ENCODE measurements at places on chromosomes 1 and 21.

- DNase-seq, result no peak
These were observed 4.8 kb downstream of the S100A16 start for GRCh38 chr1:153608089-153608682.

GRCh38 chr1:237428809-237429208, 386.8 kb downstream of the RYR2 start:
- DNase-seq, result no peak

- DNase-seq, result peak; percentile 25
These were observed 47.8 kb downstream of the LCA5L start for GRCh38 chr21:39397646-39398385.

DNA sequence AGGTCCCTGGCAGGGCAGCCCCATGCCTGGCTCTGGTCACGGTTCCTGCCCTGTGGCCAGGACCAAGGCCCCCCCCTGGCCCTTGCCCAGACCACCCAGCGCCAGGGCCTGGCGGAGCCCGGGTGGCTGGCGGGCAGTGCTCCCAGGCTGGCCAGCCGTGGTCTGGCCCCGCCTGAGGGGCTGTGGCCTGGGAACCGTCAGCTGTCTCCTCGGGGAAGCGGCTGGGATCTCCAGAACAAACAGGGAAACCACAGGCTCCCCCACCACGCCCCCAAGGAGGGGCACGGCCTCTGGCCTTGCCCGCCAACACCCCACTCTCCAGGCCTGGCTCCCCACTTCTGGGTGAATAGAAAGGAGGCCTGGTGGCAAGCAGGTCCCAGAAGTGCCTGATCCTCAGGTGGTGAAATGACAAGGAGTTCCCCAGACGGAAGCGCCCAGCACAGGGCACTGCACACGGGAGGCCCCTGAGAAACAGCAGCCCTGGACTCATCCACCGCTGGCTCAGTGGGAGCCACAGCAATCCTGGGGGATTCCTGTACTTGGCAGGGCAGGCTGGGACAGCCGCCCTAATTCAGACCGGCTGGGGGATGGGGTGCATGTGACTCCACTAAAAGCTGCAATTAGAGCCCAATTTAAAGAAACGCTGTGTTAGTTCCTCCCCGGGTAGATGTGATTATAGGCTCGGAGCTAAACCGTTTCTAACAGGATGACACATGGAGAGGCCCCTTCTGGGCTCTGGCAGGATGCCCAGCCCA, 78.9 kb downstream of the RAP1GAP start:
- no peak for DNase-seq

GRCh38 chr1:234962340-234962989, 166.2 kb downstream of the TOMM20 start:
- DNase-seq, result peak; percentile 100

- no peak for DNase-seq
These were observed 2.8 kb downstream of the PSMA5 start for GRCh38 chr1:109423498-109423897.

- peak; percentile 90 for DNase-seq
These were observed 249.6 kb downstream of the COL11A1 start for GRCh38 chr1:102858695-102859094.

DNA sequence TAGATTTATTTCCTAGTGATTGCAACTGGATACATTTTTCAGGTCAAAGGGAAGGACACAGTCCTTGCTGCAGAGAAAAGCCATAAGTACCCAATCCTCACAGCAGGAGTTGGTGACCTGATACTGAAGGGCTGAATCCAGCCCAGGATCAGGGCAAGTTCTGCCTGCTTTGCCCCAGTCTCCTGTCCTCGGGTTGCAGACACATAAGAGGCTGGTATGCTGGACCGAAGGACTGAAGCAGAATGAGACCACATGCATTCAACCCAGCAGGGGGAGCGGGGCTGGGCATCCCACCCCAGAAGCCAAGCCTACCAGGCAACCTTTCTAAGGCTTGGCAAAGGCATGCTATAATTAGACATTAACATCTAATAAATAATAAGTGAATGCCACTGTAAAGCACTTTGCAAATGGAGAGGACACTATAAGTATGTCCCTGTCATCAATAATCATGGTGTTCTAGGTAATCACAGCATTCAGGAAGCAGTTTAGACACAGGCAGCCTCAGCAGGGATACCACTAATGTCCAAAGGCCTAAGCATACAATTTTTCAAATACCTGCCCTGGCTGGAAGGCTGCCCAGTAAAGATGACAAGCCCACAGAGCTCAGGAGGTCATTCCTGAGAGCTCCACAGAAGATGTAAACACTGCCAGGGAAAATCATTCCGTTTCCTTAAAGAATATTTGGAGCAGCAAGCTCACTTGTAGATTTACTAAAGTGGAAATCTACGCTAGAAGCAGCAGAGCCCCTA, 47.6 kb downstream of the KRTAP19-8 start:
- no peak for DNase-seq

- DNase-seq, result no peak
These were observed at the start of gene SUSD4 for GRCh38 chr1:223363856-223364684. TSS of gene SUSD4 (minus strand) at chr1:223364176. CDS start at chr1:223363425, 751 bp downstream.

- peak; percentile 86 for DNase-seq
These were observed 27.3 kb downstream of the F11R start for GRCh38 chr1:160993544-160994193.

DNA sequence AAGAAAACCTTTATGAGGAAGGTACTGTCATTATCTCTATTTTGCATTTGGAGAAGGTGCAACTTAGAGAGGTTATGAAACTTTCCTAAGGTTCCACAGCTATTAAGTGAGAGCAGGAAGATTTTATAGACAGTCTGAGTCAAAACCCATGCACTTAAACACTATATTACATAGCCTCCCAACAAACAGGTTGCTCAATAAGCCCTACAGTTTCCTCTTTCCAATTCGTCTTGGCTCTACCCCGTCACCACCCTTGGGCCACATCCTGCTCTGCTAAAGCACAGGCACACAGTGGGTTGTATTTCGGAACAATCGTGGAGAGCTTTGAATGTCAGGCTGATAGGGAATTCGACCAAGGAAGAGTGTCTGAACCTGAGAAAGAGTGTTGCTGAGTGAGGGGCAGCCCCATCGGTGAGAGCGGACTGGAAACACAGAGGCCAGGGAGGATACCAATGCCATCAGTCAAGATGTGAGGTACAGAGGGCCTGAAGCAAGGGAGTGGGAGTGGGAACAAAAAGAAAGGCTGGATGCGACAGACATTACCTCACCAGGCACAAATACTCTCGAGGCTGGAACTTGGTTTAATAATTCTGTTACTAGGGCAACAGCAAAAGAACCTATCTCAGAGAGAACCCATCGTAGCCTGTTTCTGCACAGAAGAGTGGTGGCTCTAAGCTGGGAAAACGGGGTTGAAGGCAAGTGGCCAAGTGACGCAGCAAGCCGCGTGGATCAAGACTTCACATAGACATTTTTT, 6.3 kb upstream of the LRRC52 start:
- DNase-seq, result no peak

GRCh38 chr21:31898933-31899630, 26.3 kb downstream of the HUNK start:
- DNase-seq, result no peak

DNA sequence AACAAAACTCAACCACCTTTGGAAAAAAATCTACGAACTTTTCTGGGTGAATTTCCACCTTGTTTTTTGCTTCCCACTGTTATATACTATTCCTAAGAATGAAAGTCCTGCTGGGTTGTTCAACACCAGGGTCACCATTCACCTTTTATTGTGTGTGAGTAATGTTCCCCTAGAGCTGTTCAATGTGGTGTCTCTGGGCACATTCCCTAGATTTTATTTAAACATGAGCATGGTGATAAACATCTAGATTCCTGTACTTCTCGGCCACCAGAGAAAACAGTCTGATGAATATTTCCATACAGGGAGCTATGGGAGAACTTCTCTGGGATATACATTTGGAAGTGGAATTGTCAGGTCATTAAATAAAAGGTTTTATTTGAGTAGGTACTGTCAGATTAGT, 13.0 kb downstream of the FMN2 start:
- peak; percentile 25 for DNase-seq

- peak; percentile 33 for DNase-seq
These were observed 46.6 kb upstream of the C1orf105 start for GRCh38 chr1:172373864-172374263.

DNA sequence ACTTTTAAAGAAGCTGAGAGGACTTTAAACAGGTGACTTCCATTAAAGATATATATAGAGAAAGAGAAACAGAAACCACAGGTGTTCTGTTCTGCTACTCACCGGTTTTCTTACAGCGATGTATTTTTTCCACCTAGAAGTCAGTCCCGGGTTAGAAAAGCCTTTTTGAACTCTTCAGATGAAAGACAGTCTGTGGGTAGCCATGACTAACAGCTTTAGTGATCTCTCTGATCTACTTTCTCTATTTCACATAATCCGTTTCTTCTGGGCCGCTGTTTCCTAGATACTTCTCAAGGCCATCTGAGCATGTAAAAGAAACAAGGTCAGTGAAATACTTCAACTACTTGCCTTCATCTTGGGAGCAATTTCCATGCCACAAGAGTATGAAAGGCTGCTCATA, 25.1 kb downstream of the WDR64 start:
- DNase-seq, result no peak

GRCh38 chr1:6580593-6581409, 1.0 kb downstream of the ZBTB48 start:
- no peak for DNase-seq

DNA sequence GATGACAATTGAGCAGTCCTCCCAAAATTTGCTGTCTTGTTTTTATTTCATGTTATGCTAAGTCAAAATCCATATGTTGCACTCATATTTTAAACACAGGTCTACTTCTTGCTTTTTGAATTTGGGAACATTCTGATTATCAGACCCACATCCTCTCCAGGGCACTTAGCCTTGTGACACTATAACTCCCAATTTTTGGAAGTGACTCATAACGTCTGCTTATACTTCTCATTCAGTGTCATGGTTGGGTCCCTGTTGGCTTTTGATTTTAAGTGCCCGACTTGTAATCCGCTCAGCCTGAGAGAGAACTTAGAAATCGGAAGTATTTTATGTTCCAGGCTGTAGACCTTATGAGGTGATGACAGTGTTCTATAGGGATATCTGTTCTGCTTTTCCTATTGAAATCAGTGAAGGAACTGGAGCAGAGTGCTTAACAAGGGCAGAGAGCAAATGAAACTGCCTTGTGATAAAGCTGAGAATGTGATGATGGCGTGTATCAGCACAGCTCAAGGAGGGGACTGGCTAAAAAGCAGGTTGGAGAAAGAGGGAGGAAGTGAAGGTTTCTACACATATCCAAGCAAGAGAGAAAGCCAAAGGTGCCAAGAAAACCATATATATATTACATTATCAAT, 136.0 kb downstream of the HLX start:
- no peak for DNase-seq

DNA sequence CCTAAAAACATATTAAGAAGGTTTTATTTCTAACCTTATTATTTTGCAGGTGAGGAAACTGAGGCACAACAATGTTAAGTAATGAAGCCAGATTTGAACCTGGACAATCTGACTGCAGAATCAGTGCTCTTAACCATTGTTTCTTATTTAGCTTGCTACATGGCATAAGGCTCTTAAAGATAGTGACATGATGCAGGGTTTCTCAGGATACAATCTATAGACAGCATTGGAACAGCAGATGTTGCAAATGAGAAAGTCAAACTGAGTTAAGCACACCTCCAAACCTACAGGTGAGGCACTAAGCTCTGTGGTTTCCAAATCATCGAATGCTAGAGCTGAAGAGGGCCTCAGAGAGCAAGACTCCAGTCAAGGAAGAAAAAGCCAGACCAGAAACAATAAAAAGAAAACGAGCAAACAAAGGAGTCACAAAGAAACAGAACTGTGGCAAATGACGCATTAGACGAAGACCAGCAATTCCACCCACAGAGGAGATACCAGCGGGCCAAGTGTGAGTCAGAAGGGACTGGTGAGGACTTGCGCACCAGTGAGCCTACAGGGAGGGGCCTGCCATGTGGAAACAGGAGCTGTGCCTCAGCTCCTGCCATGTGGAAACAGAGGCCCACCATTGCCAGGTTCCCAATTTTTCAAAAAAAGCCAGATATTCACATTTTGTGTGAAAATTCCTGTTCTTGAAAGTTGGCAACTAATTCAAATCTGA, 14.4 kb downstream of the CD58 start:
- DNase-seq, result peak; percentile 84

GRCh38 chr1:60870269-60870865, 212.0 kb upstream of the NFIA start:
- no peak for DNase-seq

DNA sequence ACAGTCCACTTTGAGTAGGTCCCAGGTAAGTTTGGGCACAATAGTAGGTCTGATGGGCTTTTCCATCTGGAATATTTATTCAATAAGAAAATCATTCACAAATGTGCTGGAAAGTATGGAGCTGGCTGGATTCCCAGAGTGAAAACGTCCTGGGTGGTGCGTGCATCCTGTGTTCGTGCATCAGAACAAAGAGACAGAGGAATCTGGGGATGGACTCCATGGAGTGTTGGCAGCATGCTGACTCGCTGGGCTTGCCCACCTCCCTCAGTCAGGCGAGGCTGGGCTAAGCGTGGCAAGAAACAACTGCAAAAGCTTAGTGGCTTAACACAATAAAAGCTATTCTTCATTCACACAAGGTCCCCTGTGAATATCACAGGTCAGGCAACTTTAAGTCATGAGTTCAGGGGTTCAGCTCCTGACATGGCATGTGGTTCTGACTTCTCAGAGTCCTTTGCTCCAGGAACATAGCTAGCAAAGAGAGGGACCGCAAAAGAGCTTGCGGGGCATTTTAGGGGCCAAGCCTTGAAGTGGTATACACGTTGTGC, 151.6 kb upstream of the ZNF644 start:
- peak; percentile 8 for DNase-seq

- DNase-seq, result no peak
These were observed 14.5 kb upstream of the GJB5 start for GRCh38 chr1:34740161-34740868.

GRCh38 chr1:32179193-32179442, 357 bp upstream of the TXLNA start:
- DNase-seq, result no peak

GRCh38 chr1:104953555-104953954, 1203.9 kb downstream of the AMY1C start:
- DNase-seq, result no peak

- no peak for DNase-seq
These were observed 17.6 kb upstream of the RWDD3 start for GRCh38 chr1:95216292-95216990.

GRCh38 chr1:179807691-179808485, 64.8 kb downstream of the FAM163A start:
- DNase-seq, result peak; percentile 29

DNA sequence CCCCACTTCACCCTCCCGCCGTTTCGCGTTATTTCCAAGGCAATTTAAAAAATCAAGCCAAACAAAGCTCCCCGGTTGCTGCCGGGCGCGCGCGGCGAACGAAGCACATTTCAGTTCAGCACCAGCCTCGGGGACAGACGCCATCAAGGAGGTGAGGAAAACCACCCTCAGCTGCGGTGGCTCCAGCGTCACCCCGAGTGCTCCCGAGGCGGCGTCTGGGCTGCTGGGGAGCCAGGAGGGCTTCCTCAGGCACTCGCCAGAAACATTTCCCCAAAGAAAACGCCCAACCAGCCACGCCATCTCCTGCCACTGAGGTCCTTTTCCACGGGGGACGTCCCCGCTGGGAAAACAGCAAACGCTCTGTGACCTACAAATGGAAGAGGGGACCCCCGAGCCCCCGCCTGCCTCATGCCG, 623 bp downstream of the GNG4 start:
- DNase-seq, result peak; percentile 52

- peak; percentile 60 for DNase-seq
These were observed 5.4 kb upstream of the EXO1 start for GRCh38 chr1:241842565-241842964.

Data from AG10803 (cell line).